ENCODE measurements at places on chromosomes 4 and X.

GRCh38 chrX:108132034-108132433 is 40.5 kb downstream of the ATG4A start:
- no peak for DNase-seq

- DNase-seq: peak; percentile 29
Observed at GRCh38 chrX:19869193-19869592, 18.2 kb downstream of the SH3KBP1 start.

DNA sequence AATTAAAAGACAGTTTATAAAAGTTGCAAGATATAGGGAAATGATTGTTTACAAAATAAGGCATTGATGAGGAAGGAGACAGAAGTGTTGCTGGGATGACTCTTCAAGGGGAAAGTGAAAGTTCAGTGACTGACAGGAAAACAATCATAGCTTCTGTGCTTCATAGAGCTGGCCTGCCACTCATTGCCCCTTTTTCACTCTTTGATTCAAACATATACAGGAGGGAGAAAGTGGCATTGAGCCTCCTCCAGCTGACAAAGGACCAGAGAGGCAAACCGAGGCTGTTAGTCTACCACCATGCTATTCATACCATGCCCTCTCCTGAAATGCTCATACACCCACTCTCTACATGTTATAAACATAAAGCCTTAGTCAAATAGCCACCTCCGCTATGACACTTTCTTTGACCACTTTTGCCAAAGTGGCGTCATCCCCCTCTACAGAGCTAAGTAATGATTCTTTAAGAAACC is 79.2 kb upstream of the ATOH1 start:
- no peak for DNase-seq

GRCh38 chr4:56791316-56791715 is 30.2 kb downstream of the SPINK2 start:
- DNase-seq: no peak

DNA sequence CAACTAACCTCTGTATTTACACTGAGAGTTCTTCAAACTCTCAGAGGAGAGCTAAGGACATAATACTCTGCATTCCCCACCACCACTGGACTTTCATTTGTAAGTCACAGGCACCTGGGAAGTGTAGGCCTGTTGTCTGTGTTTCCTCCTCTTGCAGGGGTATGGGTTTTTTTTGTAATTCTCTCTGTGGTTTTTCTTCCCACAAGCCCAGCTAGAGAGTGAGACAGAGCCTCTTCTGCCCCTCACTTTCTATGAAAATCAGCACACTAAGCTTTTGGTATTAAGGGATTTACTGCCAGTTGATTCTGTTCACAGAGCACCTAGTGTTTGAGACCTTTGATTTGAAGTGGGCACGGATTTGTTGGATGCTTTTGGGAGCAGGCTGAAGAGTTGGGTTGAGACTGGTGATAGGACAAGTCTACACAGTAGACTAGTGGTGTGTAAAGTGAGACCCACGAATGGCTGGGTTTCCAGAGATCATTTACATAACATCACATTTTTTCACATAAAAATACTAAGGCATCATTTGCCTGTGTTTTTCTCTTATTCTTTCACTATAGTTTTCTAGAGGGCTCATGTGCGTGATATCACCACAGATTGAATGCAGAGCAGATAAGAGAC is 28.9 kb upstream of the WDR17 start:
- DNase-seq: no peak

All from lower leg skin (tissue), 4 donors.